ENCODE measurements at places on chromosomes 2 and 18.

DNA sequence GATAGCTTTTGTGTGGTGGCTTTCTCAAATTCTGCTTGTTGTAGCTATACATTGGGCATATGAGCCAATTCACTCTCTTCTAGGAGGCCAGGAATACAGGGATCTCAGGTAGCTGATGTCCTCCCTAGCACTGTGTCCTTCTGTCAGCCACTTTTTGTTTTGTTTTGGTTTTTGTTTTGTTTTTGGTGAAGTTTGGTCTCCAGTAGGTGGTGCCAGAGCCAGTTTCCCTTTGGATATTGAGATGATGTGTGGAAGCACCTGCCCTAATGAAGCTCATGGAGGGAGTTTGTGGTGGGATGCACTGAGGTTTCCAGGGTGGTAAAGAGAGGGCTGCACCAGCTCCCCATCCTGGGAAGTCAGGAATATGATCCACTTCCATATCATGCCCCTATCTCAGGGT is 100.5 kb upstream of the VWC2L start:
- DNase-seq, result no peak

DNA sequence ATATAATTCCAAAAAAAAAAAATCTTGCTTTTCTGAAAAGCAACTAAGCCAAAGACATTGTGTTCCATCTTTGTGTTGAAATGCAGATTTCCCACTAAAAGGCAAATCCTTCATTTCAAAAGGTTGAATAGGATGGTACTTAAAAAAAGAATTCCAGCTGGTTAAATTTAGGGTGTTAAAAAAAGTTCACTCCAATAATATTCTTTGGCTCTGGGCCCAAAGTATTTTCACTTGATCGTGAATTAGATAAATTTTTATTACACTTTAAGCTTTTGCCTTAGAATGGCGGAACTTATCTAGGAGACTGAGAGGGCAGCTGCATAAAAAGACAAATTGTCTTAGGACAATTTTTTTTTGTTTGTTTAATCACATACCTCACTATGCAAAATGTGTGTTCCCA is 79.2 kb downstream of the BCL11A start:
- no peak for DNase-seq

DNA sequence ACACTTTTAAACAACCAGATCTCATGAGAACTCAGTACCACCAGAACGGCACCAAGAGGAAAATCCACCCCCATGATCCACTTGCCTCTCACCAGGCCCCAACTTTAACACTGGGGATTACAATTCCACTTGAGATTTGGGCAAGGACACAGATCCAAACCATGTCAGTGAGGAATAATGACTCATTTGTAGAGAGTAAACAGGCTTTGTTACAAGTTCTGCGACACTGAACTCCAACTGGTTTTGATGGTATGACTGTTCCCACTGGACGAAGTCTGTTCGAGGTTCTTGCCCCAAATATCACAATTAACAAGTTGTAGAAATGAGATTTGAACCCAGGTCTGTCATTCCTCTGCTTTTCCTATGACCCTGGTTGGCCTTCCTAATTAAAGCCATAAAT is 718.1 kb upstream of the ID2 start:
- no peak for DNase-seq

GRCh38 chr2:71882949-71883472 is 264.7 kb downstream of the CYP26B1 start:
- peak; percentile 80 for DNase-seq

- DNase-seq, result no peak
Observed at GRCh38 chr18:3124822-3125221, 94.9 kb downstream of the MYOM1 start.

- DNase-seq, result no peak
Observed at GRCh38 chr18:60372132-60372531, 443 bp downstream of the MC4R start.

DNA sequence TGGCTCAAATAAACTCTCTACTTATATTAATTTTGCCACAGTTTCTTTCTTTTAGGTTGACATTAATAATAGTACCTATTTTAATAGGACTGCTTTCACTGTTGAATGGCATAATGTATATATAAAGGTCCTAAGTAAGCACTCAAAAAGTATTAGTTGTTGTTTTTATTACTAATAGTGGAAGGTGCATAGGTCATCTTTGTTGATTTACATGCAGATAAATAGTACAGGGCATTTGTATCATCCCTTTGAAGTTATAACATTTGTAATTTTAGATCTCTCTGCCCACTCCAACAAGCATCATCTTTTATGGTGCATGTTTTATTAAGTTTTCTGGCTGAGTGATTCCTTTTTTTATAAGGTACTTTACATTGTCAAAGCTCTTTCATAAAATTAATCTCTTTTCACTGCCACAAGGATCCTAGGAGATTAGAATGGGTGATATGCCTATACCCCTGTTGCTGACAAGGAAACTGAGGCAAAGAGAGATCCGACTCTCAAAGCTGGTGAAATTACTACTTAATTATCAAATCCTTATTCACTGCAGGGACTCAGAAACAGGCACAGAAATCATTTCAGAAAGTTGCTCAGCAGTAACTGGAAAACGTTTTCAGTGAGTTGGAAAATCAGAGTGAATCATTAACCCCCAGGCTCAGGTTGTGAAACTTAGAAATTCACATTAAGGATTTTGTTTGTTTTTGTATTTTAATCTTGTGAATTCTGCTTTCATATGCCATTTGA is 299.6 kb downstream of the AGPS start:
- DNase-seq, result peak; percentile 6

- DNase-seq, result no peak
Observed at GRCh38 chr18:75472906-75473305, 45.4 kb upstream of the SMIM21 start.

DNA sequence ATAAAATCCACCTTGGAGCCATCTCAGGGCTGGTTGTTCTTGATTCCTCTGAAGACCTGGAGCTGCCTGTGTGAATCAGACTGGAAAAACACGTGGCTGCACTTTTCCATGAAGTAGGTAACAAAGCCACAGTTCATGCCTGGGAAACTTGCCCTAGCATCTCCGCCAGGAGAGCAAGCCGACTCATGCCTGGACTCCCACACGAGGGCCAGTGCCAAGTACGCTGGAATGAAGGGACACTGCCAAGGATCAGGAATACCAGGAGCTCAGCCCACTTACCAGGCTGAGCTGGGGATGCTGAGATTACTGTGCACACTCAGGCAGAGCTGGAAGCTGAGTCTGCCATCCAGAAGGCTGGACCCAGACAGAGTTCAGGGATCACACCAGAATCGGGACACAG is 10.9 kb upstream of the FHL2 start:
- DNase-seq, result peak; percentile 81

- no peak for DNase-seq
Observed at GRCh38 chr18:48576457-48576771, 37.6 kb downstream of the CTIF start.

GRCh38 chr2:70991742-70992141 is 2.9 kb downstream of the TEX261 start:
- DNase-seq, result no peak

DNA sequence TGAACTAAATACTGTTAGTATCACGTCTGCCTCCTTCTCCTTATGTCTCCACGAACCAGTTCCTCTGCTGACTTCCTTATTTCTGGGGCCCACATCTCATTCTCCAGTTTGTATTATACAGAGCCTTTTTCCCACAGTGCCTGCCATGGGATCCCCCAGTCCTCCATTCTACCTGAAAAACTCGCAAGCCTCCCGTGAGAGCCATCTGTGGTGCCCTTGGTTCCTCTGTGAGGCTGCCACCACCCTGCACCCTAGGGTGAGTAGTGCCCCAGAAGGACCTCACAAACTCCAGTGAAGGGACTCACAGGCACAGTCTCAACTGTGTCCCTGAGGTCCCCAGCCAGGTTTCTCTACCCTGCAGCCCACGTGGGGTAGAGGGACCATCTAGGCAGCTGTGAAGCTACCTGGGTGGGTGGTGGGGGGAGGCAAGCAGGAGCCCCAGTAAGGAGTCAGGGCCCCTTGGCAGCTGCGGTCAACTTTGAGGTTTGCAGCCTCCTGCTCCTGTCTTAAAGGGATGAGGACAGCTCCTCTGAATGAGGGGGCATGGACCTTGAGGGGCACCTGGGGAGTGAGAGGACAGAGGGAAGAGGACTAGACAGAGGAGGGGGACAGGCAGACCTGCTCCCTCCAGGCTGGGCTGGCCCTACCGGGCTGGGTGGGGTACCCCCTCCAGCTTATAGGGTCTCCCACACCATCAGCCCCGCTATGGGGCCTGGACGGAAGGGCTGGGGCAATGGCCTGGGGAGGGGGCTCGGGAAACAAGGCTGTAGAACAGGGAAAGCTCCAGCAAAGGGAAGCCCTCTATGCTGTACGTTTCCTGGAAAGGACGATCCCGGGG is 1.0 kb downstream of the PSTPIP2 start:
- DNase-seq, result no peak

GRCh38 chr2:136381722-136382633 is 264.0 kb upstream of the CXCR4 start:
- no peak for DNase-seq

DNA sequence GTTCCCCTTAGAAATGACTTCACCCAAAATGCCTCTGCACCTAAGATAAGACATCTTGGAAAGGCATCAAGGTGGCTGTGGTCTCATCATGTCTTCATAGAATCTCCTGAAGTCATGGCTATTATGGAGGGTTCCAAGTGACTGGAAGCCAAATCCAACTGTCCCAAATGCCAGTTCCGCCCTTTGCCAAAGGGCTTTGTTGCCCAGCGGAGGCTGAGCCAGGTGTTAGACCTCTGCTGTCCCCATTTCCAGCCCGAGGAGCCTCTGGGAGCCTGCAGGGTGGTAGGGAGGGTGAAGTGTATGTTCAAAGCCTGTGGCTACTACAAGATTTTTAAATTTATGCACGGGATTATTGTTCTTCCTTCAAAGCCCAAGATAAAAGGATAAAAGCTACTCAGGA is 25.7 kb downstream of the RHOB start:
- no peak for DNase-seq

- no peak for DNase-seq
Observed at GRCh38 chr2:128695646-128696220, 377.1 kb upstream of the HS6ST1 start.

- no peak for DNase-seq
Observed at GRCh38 chr18:8453528-8453927, 155.7 kb upstream of the RAB12 start.

- peak; percentile 35 for DNase-seq
Observed at GRCh38 chr2:216012133-216012829, 1.1 kb downstream of the MREG start.

DNA sequence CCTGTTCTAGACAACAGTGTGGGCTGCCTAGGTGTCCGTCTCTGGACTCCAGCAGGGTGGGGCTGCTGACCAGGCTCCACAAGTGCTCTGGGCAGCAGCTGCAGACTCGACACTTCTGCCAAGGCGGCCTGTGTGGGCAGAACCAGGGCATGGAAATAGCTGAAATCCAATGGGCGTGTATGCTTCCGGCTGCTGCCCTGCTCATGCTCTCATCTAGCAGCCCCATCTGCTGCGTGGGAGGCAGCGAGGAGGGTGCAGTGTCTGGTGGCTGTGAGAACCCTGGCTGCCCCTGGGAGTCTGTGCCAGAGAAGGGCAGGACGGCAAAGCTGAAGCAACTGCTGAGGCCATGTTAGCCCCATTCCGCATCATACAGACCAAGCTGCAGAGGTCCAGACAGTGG is 174.9 kb downstream of the SOX11 start:
- no peak for DNase-seq

- no peak for DNase-seq
Observed at GRCh38 chr18:54217624-54218023, 6.8 kb downstream of the MBD2 start.

GRCh38 chr2:23452853-23453420 is 68.0 kb downstream of the KLHL29 start:
- DNase-seq, result no peak

GRCh38 chr18:76983613-76984051 is 149.0 kb downstream of the MBP start:
- no peak for DNase-seq

- DNase-seq, result peak; percentile 60
Observed at GRCh38 chr18:9323750-9324445, 10.7 kb upstream of the TWSG1 start.

DNA sequence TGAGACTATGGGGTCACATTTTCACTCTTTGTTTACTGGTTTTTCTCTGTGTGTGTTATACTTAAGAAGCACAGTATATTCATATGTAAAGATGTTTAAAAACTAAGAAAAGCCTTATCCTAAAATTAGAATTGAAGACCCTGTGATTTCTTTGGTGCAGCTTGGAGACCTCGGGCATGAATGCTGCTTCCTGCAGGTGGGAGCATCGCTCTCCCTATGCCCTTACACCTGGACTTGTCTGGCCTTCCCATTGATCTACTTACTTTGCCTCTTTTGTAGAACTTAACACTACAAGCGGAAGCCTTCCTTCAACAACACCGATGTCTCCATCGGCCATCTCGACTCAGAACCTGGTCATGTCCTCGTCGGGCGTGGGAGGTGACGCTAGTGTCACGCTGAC is 114.5 kb downstream of the ZNF236 start:
- DNase-seq, result no peak

DNA sequence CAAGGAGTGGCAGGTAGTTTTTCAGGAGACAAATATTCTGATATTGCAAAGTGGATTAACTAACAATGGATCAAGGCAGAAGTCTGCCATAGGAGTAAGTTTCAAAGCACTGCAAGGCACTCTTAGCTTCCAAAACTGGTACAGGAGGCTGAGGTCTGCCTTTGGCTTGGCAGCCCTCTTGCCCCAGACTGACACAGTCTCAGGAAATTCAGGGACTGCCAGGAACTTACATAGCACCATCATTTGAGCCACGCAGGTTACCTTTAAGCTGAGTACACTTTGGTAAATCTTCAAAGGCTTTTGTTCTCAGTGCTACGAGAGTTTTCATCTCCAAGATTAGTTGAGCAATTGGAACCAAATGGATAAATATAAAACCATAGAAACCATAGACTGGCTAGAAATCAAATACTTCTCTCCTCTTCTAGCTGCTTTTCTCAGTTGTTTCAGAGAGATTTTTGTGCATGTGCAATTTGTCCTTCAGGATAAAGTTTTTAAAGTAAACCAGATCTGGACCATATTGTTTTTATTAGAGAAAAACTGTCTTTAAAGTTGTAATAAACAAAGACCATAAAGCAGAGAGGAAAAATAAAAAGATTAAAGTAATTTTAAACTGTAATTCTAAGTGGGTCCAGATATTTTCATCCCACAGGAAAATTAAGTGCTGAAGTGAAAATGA is 18.8 kb downstream of the ANKRD29 start:
- DNase-seq, result no peak

GRCh38 chr2:229650901-229651300 is 63.5 kb downstream of the DNER start:
- no peak for DNase-seq

DNA sequence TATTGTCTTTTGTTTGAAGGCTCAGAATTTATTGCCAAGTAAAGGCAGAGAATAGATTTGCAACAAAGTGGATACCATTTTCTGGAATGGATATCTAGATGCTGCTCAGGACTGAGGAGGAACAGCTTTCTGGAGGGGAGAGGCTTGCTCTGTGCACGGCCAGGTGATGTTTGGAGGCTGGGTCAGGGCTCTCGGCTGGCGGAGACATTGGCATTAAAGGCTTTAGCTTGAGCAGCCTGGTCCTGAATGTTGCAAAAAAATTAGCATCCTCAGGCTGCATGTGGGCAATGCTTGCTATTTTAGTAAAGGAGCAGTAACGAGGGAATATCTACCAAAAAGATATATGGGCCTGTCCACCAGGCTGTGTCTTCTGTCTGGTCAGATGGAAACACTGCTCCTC is 20.4 kb downstream of the RNF144A start:
- no peak for DNase-seq

GRCh38 chr2:29455200-29455860 is 340.1 kb downstream of the CLIP4 start:
- DNase-seq, result peak; percentile 1

Measured in HFFc6 (cell line).